ENCODE measurements at places on chromosomes 2 and 18. TPM values are rescaled to one million over a fixed set of nuclear protein-coding genes. Genes with fewer than 3 reads are reported as not detected.

- DNase-seq = no peak
These were observed 56.7 kb upstream of the EPB41L3 start for GRCh38 chr18:5600378-5601071.

- no peak for DNase-seq
These were observed 57.3 kb upstream of the CBLN2 start for GRCh38 chr18:72601481-72601880.

- peak; percentile 54 for DNase-seq
These were observed 403 bp downstream of the COL4A3 start for GRCh38 chr2:227164763-227165291.

DNA sequence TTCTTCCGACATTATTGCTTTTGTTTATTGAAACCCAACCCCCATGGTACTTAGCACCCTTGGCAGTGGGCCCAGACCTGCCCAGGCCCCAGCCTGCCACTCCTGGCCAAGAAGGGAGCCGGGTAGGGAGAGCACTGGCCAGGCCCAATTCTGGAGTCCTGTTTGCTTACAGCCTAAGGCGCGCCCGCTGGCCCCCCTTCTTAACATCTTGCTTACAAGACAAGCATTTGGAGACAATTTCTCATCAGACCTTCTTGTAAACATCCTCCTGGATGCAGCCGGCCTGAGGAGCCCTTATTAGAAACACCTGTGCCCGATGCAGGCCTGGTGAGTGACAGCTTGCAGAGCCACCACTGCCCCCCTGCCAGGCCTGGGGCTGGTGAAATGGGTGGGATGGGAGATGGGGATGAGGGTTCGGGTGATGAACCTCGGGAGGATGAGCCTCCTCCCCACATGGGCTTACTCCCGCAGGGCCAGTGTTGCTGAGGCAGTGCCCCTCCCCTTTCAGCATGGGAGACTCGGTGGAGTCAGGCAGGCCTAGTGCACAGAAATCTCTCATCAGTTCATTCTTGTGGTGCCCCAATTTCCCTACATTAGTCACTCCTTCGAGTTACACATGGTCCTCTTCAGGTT is 217.5 kb downstream of the CYP26B1 start:
- no peak for DNase-seq

- DNase-seq = no peak
These were observed 4.9 kb upstream of the COL3A1 start for GRCh38 chr2:188969236-188969635.

GRCh38 chr2:143262389-143262788 is 133.2 kb downstream of the ARHGAP15 start:
- DNase-seq = no peak

DNA sequence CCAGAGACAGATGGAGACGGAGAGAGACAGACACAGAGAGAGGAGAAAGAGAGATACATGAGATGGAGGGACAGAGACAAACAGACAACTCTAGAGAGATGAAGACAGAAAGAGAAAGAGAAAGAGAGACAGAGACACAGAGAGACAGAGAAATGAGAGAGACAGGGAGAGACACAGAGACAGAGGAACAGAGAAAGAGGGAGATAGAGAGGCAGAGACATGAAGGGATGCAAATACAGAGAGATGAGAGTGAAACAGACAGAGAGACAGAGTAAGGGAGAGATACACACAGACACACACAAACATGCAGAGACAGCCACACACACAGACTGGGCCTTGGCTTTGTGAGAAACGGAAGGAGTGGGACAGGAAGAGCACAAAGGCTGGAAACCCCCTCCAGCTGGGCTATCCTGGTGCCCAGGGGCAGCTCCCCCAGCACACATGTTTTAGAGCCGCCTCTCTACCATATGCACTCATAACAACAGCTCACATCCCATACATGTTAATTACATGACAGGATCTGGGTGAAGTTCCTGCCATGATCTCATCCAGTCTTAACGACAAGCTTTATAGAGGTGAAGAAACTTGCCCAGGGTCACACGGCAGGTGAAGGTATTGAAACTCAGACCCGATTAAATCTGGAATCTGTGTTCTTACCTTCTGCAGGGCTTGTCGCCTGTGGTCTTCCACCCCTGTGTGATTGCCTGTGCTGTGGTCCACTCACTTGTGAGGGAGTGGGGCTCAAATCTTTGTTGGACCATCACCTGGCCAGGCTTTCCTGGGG is 32.4 kb downstream of the IL18R1 start:
- no peak for DNase-seq

- no peak for DNase-seq
These were observed 373 bp upstream of the MTHFD2 start for GRCh38 chr2:74198023-74198460.

DNA sequence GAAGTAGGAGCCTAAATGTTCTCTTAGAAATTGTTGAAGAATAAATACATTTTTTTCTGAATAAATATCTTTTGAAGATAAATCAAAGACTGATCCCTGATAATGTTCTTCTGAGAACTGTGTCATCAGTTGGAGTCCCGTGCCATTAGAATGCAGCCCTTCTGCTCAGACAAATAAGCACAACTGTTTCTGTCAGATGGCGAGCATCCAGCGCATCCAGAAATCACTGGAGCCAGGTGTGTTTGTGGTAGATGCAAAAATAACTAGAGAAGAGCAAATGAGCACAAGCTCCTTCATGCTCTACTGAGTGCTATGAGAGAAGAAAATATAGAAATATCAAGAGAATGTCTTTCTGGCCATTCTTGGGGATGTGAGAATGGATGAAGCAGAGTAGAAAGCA is 573.7 kb downstream of the THSD7B start:
- no peak for DNase-seq

- DNase-seq = no peak
These were observed 70.1 kb upstream of the ASB18 start for GRCh38 chr2:236334122-236334876.

DNA sequence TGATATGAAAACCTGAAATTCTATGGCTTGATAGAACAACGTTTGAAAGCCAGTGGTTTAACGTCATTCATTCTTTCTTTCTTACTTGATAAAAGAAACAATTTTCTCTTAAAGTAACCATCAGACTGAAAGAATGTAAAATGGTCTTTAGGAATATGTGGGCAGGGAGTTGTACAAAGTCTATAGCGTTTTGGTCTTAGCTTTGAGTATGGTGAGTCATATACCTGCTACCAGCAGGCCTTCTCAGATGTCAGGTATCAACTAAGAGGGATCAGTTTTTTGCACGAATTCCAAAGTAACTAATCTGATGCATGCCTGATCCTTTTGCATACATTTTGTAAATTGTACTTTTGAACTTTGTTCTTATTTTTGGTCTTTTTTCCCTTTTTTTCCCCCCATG is 101.5 kb upstream of the DSEL start:
- no peak for DNase-seq

DNA sequence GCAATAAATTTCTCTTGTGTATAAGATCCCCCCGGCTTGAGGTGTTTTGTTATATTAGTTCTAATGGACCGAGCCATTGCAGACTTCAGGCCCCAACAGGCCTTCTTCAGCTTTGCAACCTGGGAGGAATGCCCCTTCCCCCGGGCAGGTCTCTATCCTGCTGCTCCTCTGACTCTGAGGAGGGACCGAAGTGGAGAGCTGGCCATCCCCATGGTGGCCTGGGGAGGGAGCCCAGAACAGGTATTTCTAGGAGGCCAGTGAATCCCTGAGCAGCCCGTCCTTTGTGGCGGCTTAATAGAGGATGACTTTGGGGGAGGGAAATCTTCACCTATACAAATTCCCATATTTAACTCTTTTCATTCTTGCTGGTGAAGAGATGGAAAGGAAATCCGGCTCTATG is 715.8 kb upstream of the SOX11 start:
- DNase-seq = no peak

DNA sequence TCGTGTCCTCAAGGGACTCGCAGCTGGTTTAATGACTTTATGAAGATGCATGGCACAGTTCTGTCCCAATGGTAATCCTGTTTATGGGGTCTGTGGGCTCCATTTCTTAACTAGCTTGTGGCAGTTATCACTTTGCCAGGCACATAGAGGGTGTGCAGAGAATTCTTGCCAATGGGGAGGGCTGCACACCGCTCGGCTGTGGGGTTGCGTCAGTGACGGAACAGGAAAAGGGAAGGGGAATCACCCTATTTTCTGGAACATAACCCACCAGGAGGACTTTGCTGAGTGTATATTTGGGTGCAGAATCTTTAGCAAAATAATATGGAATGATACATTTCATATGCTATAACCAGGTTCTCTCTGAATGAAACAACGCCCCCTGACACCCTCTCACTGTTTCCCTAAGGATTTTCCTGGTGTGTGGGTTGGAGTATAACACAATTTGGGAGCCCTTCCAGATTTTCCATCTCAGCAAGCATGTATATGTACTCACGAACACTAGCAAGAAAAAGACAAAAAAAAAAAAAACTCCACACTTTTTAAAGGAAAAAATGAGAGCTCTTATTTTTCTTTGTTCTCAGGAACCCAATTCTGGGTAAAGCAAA is 43.9 kb upstream of the TRIB2 start:
- no peak for DNase-seq

The DLGAP1 gene
- total RNA-seq = 0.45 TPM

GRCh38 chr2:226634943-226635604 is 164.5 kb downstream of the IRS1 start:
- DNase-seq = no peak

GRCh38 chr2:229287823-229288222 is 16.7 kb upstream of the PID1 start:
- DNase-seq = no peak
